ENCODE measurements at places on chromosomes 6 and 20. TPM values are rescaled to one million over a fixed set of nuclear protein-coding genes. Genes with fewer than 3 reads are reported as not detected.

CGA gene
- not detected for total RNA-seq

AIG1 gene
- 26.5 TPM for total RNA-seq

CCDC28A gene
- total RNA-seq: 8.0 TPM

UBD gene
- total RNA-seq: not detected

TRIM31 gene
- not detected for total RNA-seq

HLA-A gene
- 603 TPM for total RNA-seq

FIG4 gene
- 13.1 TPM for total RNA-seq

RAD21L1 gene
- 0.66 TPM for total RNA-seq

ADA gene
- 6.9 TPM for total RNA-seq

HDGFL1 gene
- total RNA-seq: not detected

CRYBG1 gene
- 3.1 TPM for total RNA-seq

SLC22A2 gene
- total RNA-seq: not detected

SLC13A3 gene
- 4.6 TPM for total RNA-seq

C20orf202 gene
- total RNA-seq: not detected

ZSCAN23 gene
- total RNA-seq: 0.88 TPM

SLC35D3 gene
- 0.14 TPM for total RNA-seq

SERINC3 gene
- total RNA-seq: 199 TPM

ZBTB2 gene
- 16.2 TPM for total RNA-seq

SNAP25 gene
- 5.9 TPM for total RNA-seq

GLP1R gene
- not detected for total RNA-seq

VARS1 gene
- total RNA-seq: 51.6 TPM

IMPG1 gene
- total RNA-seq: not detected

PRICKLE4 gene
- total RNA-seq: 0.86 TPM

VNN1 gene
- 0.57 TPM for total RNA-seq

LST1 gene
- total RNA-seq: not detected

GOPC gene
- 46.8 TPM for total RNA-seq

SALL4 gene
- 0.29 TPM for total RNA-seq

SPATS1 gene
- not detected for total RNA-seq

CCN5 gene
- 1.3 TPM for total RNA-seq
